ENCODE measurements at places on chromosomes 7 and 10.

- no peak for DNase-seq
Measured at GRCh38 chr7:79820387-79820786, 314.2 kb upstream of the GNAI1 start.

DNA sequence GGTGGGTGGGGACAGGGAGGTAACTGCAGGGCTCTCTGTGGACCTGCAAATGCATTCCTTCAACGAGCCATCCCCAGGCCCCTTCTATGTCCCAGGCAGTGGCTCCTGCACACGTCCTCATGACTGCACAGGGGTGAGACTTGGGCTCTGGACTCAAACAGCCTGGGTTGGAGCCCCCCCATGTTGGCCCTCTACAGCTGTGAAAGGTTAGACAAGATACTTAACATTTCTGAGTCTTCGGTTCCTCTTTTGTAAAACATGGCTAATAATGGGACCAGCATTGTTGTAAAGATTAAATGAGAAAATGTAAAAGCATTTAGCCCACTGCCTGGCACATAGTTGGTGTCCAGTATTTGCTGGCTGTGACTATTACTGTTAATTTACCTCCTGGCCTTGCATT is 41.8 kb downstream of the CHST3 start:
- no peak for DNase-seq

DNA sequence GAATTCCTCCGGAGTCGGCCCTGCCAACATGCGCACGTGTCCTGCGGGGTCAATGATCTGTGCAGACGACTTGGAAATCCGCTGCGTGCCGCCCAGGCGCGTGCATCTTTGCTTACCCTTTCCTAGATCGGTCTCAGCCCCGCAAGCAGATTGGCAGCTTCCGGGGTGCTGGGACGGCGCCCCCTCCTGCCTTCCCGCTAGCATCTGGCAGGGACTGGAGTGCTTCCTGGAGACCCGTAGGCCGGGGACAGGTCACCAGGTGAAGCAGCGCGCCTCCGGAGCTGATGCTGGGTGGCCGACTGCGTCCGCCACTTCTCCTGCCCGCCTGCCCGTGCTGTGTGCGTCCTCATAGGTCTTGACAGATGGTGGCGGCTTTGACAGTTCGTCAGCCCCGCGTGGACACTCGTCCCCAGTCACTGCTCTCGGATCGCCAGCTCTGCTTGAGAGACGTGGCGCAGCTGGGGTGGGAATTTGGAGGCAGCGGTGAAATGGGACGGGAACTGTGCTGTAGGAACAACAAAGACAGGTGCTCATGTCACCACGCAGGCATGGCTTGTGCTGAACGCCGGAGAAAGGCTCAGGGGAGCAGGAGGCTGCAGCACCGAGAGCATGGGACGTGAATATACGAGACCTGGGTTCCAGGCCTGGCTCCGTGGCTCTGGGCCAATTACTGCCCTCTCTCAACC is 21.9 kb upstream of the KCNK18 start:
- no peak for DNase-seq

GRCh38 chr10:60367901-60368300 is 21.8 kb downstream of the ANK3 start:
- no peak for DNase-seq

DNA sequence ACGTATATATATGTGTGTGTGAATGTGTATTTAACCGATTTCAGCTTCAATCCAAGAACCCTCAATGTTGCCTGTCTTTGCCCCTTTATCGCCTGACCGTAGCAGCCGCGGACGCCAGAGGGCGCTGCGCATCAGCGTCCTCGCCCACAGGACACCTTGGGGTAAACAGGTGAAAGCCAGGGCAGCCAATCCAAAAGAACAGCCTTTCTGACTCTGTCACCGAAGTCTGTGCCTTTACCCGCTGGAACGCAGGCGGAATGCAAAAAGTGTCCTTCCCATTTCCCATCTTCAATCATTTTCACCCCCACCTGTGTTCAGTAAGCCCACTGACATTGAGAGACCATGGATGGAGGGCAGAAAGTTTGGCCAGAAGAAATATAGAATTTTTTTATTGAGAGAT is 3.6 kb downstream of the NXPH1 start:
- DNase-seq, result peak; percentile 36

GRCh38 chr7:41336981-41337380 is 365.9 kb downstream of the INHBA start:
- no peak for DNase-seq

- DNase-seq, result no peak
Measured at GRCh38 chr10:86402283-86402941, 35.8 kb upstream of the GRID1 start.

DNA sequence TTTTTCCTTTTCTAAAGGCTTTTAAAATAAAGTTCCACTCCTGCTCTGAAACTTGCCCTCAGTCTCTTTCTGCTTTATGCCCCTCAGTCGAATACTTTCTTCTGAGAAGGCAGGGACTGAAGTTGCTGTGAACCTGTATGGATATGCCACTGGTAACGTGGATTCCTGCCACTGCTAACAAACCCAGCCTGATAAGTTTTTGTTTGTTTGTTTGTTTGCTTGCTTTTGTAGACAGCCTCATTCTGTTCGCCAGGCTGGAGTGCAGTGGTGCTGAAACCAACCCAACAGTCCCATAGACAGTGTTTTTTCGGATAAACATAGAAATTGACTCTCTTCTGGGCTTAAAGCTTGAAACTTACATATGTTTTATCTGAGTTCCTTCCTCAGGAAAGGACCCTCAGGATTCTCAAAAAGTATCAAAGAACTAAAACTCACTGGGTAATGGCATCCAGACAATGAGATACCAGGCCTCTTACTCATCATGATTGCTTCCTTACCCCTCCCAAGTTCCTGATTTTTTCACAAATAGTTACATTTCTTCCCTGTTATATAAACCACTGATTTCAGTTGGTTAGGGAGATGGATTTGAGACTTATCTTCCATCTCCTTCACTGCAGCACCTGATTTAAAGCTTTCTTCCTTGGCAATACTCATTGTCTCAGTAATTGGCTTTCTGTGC is 273.6 kb downstream of the SDHAF3 start:
- DNase-seq, result no peak

DNA sequence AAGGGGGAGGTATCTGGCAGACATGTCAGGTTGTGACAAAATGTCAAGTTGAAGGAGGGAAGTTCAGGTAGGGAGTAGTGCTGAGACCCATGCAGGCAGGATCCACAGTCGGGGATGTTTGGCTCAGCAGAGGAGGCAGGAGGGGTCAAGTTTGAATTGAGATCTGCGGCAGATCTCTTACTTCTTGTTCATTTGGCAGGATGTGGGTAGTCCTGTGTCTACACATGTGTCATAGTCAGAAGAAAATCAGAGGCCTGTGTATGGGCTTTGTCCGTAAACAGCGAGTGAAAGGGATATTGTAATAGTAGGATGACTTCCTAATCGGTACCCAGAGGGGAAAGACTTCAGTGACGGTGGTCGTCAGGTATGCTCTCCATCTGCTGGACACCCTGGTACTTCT is 203.8 kb upstream of the MTPN start:
- no peak for DNase-seq

- DNase-seq, result no peak
Measured at GRCh38 chr7:158384746-158385145, 202.9 kb downstream of the PTPRN2 start.

GRCh38 chr7:103637094-103637493 is 191.1 kb upstream of the SLC26A5 start:
- no peak for DNase-seq

- no peak for DNase-seq
Measured at GRCh38 chr10:78194539-78195402, 161.1 kb downstream of the RPS24 start.

- no peak for DNase-seq
Measured at GRCh38 chr7:135510592-135511183, 786 bp upstream of the CNOT4 start.

DNA sequence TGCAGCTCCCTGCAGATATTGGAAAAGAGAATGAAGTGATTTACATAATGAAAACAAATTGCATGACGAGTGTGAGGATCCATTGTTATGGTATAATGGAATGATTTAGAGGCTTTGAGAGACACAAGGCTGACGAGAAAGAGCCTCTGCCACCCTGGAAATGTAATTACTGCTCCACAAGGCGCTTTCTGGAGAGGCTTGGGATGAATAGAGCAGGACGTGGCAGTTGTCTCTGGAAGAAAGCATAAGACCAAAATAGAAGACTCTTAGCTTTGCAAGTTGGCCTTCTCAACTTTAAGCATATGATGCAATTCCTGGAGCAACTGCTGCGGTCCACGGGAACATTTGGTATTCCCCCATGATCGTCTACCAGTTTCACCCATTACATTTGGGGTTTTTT is 181.9 kb upstream of the TCF7L2 start:
- no peak for DNase-seq

- DNase-seq, result no peak
Measured at GRCh38 chr7:98105942-98106544, 619 bp upstream of the LMTK2 start.

- DNase-seq, result no peak
Measured at GRCh38 chr7:29798422-29798821, 7.9 kb upstream of the WIPF3 start.

DNA sequence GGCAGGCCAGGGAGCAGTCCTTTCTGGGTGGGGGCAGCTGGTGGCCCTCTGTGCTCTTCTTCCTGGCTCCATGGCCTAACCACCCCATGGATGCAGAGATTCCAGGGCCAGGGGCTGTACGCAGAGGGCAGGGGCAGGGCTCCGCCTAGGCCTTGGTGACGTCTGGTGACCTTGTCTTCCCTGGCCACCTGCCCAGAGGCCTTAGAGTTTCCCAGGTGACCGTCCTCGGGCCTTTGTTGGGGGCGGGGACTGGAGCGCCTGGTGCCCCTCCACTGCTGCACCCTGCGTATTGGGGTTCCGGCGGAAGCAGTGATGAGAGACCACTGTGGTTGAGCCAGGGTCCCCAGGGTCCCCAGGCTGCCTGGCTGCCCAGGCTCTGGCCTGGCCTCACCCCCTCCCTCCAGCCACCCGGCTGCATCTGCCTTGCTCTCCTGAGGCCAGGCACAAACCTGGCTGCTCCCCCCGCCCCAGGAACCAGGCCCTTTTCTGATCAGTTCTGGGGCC is 10.3 kb downstream of the PWWP2B start:
- no peak for DNase-seq

- no peak for DNase-seq
Measured at GRCh38 chr10:102010961-102011360, 45.0 kb downstream of the ARMH3 start.

- peak; percentile 25 for DNase-seq
Measured at GRCh38 chr10:25174461-25175230, at the start of gene GPR158. Gene GPR158, plus strand, starts transcription at chr10:25175001. Its CDS starts 420 bp downstream, at chr10:25175421.

DNA sequence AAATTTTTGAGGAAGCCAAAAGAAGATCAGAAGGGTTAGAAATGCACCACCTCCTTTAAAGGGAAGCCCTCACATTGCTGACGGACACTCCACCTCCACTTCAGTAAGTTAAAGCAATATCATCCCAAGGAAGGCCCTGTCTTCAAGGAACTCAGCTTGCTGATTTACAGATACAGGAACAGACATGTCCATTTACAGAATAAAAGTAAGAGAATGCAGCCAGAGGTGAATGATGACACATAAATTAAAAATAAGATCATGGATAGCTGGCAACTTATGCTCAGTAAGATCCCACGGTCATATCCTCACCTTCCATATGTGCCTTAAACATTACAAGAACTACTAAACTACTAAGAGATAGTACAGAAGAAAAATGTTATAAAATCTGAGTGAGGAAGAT is 20.4 kb downstream of the GRB10 start:
- DNase-seq, result no peak

GRCh38 chr7:105429746-105430612 is 41.3 kb upstream of the SRPK2 start:
- no peak for DNase-seq

- DNase-seq, result no peak
Measured at GRCh38 chr10:97138846-97139245, 46.9 kb downstream of the SLIT1 start.

GRCh38 chr7:15407910-15408309 is 153.9 kb downstream of the AGMO start:
- DNase-seq, result no peak

DNA sequence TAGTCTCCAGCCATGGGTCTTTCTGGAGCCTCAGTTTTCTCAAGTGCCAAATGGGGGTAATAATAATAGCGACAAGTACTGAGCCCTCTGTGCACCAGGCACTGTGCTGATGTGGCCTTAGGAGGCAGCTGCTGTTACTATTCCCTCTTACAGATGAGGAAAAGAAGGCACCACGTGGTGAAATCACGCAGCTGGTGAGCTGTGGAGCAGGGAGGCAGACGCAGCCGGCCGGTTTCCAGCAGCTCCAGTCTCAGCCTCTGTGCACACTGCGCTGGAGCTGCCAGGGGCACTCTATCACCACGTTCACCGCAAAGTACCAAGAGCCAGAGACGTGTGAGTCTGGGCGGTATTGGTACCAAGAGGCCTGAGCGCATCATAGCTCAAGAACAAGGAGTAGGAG is 9.6 kb downstream of the PYROXD2 start:
- DNase-seq, result no peak

- DNase-seq, result no peak
Measured at GRCh38 chr10:63027531-63027930, 105.6 kb upstream of the NRBF2 start.

- DNase-seq, result no peak
Measured at GRCh38 chr7:45268013-45268412, 110.4 kb downstream of the RAMP3 start.

GRCh38 chr10:90447831-90448230 is 410.0 kb downstream of the HTR7 start:
- no peak for DNase-seq

GRCh38 chr7:140475747-140476333 is 3.5 kb downstream of the MKRN1 start:
- DNase-seq, result no peak

DNA sequence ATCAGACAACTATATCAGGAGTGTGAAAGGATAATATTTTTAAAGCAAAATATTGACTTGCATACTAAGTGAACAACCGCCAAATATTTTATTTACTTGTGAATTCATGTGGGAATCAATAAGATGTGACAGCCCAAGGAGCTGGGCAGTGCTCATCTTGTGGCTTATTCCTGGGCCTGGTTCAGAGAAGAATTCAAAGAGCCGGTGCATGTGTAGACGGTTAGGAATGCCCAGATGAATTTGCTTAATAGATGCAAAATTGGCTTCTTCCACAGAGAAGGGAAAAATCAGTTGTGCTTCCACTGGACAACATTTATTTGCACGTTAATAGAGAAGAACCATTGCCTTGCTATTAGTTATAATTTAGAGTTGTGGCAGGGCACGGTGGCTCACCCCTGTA is 4.4 kb downstream of the MYL7 start:
- no peak for DNase-seq

GRCh38 chr10:63431962-63432797 is 33.6 kb downstream of the JMJD1C start:
- no peak for DNase-seq

DNA sequence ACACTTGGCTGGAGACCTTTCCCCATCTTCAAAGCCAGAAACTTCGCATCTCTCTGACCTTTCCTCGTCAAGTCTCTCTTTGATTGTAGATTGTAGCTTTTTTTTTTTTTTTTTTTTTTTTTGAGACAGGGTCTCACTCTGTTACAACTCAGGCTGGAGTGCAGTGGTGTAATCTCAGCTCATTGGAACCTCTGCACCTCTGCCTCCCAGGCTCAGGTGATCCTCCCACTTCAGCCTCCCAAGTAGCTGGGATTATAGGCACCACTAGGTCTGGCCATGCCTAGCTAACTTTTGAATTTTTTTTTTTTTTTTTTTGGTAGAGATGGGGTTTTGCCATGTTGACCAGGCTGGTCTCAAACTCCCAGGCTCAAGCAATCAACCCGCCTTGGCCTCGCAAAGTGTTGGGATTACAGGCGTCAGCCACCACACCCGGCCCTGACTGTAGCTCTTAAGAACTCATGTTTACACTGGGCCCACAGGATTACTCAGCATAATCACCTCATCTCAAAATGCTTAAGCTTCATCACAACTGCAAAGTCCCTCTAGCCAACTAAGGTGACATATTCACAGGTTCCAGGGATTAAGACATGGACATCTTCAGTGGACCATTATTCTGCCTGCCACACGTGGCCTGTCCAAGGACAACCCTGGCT is 11.7 kb downstream of the POLL start:
- no peak for DNase-seq
